Osteoblast (primary cell): ENCODE measurements at places on chromosomes 3 and 15. TPM values are rescaled to one million over a fixed set of nuclear protein-coding genes. Genes with fewer than 3 reads are reported as not detected.

- H3K27ac ChIP-seq: no peak overlapping the region
- H3K4me3 ChIP-seq: no peak overlapping the region
- H3K36me3 ChIP-seq: no peaks in the 10 kb centered on the region
- no peak for DNase-seq
Measured at GRCh38 chr3:53554559-53555067, 60.2 kb downstream of the CACNA1D start.

GNAT1 gene
- not detected in 2 replicates for total RNA-seq

DNA sequence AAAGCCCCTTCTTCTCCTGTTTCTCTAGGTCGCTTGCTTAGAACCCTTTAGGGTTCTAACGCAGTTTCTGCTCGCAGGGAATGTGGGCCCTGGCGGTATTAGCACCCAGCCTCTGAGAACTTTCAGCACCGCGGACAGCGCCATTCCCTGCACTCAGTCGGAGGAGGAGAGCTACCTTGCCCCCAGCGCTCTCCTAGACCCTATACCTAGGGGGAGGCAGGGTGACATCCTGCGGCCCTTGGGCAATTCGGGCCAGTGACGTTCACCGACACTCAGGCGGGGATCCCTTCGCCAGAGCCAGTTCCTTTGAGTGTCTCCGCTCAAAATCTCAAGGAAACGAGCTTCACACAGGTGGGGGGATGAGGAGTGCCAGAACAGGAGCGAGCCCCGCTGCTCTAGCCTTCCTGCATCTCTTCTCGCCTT, 1.3 kb downstream of the SLC7A14 start:
- no peaks in the 10 kb centered on the region for H3K4me1 ChIP-seq
- peaks cover 69% of the 10 kb centered on the region for H3K27me3 ChIP-seq
- peak; percentile 96 for DNase-seq
- H3K36me3 ChIP-seq: no peaks in the 10 kb centered on the region

NKTR gene
- 80.3 and 98.4 TPM in 2 replicates for total RNA-seq

TOPBP1 gene
- total RNA-seq: 33.7 and 36.5 TPM in 2 replicates
